GM23248 (cell line): ENCODE measurements at places on chromosomes 2 and 18. TPM values are rescaled to one million over a fixed set of nuclear protein-coding genes. Genes with fewer than 3 reads are reported as not detected.

- peak overlapping the region; percentile 44 for H3K4me3 ChIP-seq
- H3K36me3 ChIP-seq, result peaks cover 3% of the 10 kb centered on the region; the same call in 1 of the 2 replicates
- no peaks in the 10 kb centered on the region for H3K27me3 ChIP-seq
- peak; percentile 96 for DNase-seq
- H3K4me1 ChIP-seq, result peaks cover 27% of the 10 kb centered on the region
Measured at GRCh38 chr2:158600155-158600802, 143.5 kb downstream of the PKP4 start.

SLC19A3 gene
- total RNA-seq, result 0.65 and 0.89 TPM in 2 replicates

DNA sequence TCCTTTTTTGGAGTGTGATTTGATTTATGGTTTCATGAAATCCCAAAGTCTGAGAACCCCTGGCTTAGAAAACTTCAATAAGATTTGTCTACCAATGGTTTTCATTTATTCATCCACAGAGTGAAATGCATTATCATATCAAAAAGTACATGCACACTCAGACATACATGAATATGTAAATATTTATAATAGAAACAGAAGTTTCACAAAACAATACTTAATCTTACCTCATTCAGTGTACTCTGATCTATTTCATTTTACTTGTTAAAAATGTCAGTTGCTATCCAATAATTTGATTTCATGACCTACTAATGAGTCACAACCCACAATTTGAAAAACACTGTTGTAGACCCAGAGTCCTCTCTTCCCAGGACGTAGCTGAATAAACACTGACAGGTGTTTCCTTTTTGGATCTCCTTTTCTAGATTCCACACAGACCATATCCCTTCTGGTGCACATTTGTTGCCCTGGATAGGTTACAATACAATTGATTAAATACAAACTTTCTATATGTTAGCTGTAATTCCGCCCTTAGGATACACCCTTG lies 10.4 kb upstream of the CAVIN2 start:
- H3K27ac ChIP-seq, result no peak overlapping the region
- H3K4me1 ChIP-seq, result peaks cover 36% of the 10 kb centered on the region
- peak; percentile 55 for DNase-seq
- H3K36me3 ChIP-seq, result no peaks in the 10 kb centered on the region
- H3K27me3 ChIP-seq, result no peaks in the 10 kb centered on the region

DNA sequence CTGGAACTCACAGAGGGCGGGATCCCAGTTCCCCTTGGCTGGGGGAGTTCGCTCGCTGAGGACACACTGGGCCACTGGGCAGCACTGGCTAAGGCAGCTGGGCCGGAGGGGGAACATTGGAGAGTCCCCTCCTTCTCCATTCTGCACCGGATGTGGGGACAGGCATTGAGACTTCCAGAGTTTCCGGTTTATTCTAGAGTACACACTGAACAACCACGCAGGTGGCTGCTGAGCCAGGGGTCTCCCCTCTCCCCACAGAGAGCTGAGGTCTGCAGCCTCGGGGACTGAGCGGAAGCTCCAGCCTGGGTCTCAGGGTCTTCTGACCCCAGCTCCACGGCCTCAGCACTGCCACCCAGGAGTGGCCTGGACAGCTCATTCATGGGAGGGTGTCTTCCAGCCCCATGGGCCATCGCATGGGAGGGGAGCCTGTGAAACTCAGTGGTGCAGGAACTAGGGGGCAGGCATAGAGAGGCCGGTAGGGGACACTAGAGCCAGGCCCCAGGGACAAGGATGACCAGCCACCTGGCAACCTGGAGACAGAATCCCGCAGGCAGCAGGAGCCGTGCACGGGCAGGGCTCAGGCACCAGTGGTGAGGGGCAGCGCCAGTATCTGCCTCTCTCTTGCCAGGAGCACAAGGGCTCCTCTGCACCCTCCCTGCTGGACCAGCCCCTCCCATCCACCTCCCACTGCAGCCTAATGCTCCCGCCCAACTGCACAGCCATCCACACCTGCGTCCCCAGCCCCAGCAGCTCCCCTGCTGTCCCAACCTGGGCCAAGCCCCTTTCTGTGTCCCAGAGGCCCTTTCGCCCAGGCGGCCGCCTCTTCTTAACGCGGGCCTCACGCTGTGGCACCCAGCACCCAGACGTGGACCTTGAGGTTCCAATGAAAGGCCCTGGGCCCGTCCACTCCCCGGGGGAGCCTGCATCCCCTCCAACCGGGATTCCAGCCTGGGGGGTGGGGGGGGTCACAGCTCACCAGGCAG lies 45.1 kb upstream of the GPC1 start:
- no peaks in the 10 kb centered on the region for H3K27me3 ChIP-seq
- no peak overlapping the region for H3K27ac ChIP-seq
- peaks cover 12% of the 10 kb centered on the region for H3K4me1 ChIP-seq
- DNase-seq, result no peak
- no peaks in the 10 kb centered on the region for H3K36me3 ChIP-seq
